IgD-negative memory B cell (primary cell): ENCODE measurements at places on chromosomes 11 and 22. TPM values are rescaled to one million over a fixed set of nuclear protein-coding genes. Genes with fewer than 3 reads are reported as not detected.

Gene OR51E2
- polyA plus RNA-seq = not detected

Gene ANGPTL5
- not detected for polyA plus RNA-seq

Gene CCDC90B
- 58.3 TPM for polyA plus RNA-seq

Gene SLC22A8
- polyA plus RNA-seq = not detected

Gene HMBS
- polyA plus RNA-seq = 24.8 TPM

Gene THYN1
- polyA plus RNA-seq = 77.4 TPM

Gene FADS3
- 21.8 TPM for polyA plus RNA-seq

Gene SLC6A5
- not detected for polyA plus RNA-seq

Gene YPEL1
- polyA plus RNA-seq = 16.8 TPM

Gene TIGD3
- 2.3 TPM for polyA plus RNA-seq

Gene MRGPRE
- not detected for polyA plus RNA-seq

Gene TYR
- polyA plus RNA-seq = not detected

Gene TSPAN18
- polyA plus RNA-seq = 2.1 TPM

Gene KRTAP5-1
- not detected for polyA plus RNA-seq

Gene APOA5
- polyA plus RNA-seq = not detected

Gene HEPACAM
- polyA plus RNA-seq = not detected

Gene CABP4
- polyA plus RNA-seq = 3.9 TPM

Gene USP2
- polyA plus RNA-seq = not detected

Gene FXYD2
- not detected for polyA plus RNA-seq

Gene UCP3
- 0.19 TPM for polyA plus RNA-seq

Gene VPREB3
- polyA plus RNA-seq = 1,081 TPM

Gene CBLIF
- not detected for polyA plus RNA-seq

Gene FAM180B
- polyA plus RNA-seq = not detected

Gene OR5L2
- not detected for polyA plus RNA-seq

Gene LINC01488
- not detected for polyA plus RNA-seq

Gene INS
- not detected for polyA plus RNA-seq

Gene CHST1
- not detected for polyA plus RNA-seq

Gene MOV10L1
- polyA plus RNA-seq = not detected

Gene CRYBB1
- 1.0 TPM for polyA plus RNA-seq

Gene TTC36
- polyA plus RNA-seq = 0.55 TPM

Gene PSMA1
- polyA plus RNA-seq = 138 TPM

Gene MS4A3
- polyA plus RNA-seq = not detected

Gene ZNF214
- polyA plus RNA-seq = not detected

Gene POU2F3
- not detected for polyA plus RNA-seq

Gene NDUFS8
- 146 TPM for polyA plus RNA-seq

Gene CCDC73
- not detected for polyA plus RNA-seq

Gene DEPDC7
- polyA plus RNA-seq = not detected

Gene PNPLA5
- not detected for polyA plus RNA-seq

Gene PANX3
- polyA plus RNA-seq = not detected

Gene PARVA
- not detected for polyA plus RNA-seq

Gene DAGLA
- polyA plus RNA-seq = not detected

Gene IGLL1
- not detected for polyA plus RNA-seq

Gene GGTLC3
- polyA plus RNA-seq = not detected

Gene FGF4
- polyA plus RNA-seq = not detected

Gene GATD1
- polyA plus RNA-seq = 30.7 TPM

Gene CRYBB3
- polyA plus RNA-seq = not detected

Gene SCGB1D2
- not detected for polyA plus RNA-seq

Gene MRPL11
- 92.2 TPM for polyA plus RNA-seq

Gene OTOG
- polyA plus RNA-seq = not detected

Gene ADAMTS8
- polyA plus RNA-seq = not detected

Gene MS4A6E
- not detected for polyA plus RNA-seq

Gene FBLN1
- polyA plus RNA-seq = not detected

Gene PKDREJ
- not detected for polyA plus RNA-seq

Gene C11orf87
- not detected for polyA plus RNA-seq

Gene GPR83
- 0.20 TPM for polyA plus RNA-seq

Gene GAB2
- 4.2 TPM for polyA plus RNA-seq

Gene OR10A5
- polyA plus RNA-seq = not detected
